ENCODE measurements at places on chromosomes 12 and 14.

DNA sequence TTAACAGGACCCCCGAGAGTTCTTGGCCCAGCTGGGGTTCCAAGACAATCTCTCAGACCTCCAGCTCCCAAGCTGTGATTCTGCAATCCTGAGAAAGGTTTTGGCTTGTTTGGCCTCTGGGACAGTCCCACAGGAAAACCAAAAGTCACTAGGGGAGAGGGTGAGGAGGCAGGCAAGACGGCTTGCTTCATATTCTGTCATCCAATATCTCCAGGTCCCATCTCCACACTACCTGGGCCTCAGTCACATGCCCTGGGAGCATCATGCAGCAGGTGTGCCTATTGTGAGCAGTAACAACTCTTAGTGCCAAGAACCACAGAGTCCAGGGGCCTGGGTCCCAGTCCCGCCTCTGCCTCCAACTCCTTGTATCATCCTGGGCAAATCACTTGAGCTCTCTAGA, 1.7 kb downstream of the KRT79 start:
- DNase-seq, result no peak

DNA sequence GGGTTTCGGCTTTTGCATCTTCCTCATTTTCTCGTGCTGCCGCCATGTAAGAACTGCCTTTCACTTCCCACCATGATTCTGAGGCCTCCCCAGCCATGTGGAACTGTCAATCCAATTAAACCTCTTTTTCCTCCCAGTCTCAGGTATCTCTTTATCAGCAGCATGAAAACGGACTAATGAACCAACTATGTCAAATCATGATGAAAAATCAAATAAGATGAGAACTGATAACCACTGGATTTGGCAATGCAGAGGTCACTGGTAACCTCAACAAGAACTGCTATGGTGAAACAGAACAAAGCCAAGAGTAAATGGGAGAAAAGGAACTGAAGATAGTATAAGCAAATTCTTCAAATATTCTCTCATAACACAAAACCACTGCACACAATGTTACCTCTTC, 6.0 kb downstream of the EML5 start:
- DNase-seq, result no peak

DNA sequence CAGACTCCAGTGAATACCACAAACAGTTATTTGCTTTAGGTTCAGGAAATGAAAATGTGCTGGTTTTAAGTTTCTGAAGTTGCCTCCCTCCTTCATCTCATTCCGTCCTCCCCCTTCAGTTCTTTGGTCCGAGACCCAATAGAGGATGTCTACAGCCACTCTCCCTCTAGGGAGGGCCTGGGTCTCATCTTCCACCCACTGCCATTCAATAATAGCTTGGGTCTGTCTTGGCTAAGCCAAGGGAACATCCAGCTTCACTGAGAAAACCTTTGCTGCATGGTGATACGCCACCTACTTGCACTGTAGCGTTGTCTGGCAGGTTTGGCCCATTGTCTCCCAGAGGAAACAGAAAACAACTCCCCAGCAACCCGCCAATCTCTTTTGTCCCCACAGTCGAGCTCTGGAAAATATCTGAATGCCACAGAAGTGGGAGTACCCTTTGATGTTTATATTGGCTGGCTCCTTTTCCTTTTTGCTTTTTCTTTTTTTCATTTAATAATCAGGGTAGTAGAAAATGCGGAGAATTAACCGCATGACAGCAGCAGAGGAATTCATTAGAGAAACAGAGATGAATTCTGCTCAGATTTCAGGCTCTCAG, 380.1 kb downstream of the RAD51B start:
- no peak for DNase-seq

DNA sequence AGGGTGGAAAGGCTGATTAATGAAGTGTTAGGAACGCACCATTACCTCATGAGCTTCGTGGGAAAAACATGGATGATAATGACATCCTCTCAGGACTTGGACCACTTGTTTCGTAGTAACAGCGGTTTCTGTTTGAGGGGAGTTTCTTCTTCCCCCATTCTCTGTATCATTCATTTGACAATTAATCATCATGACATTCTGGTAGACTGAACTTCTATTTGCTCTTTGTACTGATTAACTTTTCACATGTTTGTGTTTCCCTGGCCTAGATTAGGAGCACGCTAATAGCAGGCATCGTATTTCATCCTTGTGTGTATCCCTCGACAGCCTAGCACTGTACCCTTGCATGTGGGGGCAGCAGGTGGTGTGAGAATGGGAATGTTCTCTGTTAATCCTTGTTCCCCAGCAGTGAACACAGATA, 8.0 kb downstream of the LRRC74A start:
- no peak for DNase-seq

DNA sequence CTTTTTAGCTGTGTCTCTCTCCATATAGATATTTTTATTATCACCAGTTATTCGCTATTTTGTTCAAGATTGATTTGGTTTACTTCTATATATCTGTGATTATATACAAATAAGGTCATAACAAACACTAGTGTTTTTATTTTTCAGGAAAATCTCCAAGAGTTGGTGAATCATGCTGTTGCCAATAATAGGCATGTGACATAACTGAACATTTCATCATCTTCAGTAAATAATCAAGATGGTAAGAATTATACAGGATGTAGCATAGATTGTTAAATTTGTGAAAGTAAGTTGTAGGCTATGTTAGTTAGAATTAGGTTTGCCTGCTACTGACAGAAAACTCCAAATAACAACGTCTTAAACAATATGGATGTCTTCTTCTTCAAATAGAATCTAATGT, 240.9 kb upstream of the PDE3A start:
- no peak for DNase-seq

- DNase-seq, result no peak
Observed at GRCh38 chr14:104148433-104149277, 10.3 kb downstream of the KIF26A start.

DNA sequence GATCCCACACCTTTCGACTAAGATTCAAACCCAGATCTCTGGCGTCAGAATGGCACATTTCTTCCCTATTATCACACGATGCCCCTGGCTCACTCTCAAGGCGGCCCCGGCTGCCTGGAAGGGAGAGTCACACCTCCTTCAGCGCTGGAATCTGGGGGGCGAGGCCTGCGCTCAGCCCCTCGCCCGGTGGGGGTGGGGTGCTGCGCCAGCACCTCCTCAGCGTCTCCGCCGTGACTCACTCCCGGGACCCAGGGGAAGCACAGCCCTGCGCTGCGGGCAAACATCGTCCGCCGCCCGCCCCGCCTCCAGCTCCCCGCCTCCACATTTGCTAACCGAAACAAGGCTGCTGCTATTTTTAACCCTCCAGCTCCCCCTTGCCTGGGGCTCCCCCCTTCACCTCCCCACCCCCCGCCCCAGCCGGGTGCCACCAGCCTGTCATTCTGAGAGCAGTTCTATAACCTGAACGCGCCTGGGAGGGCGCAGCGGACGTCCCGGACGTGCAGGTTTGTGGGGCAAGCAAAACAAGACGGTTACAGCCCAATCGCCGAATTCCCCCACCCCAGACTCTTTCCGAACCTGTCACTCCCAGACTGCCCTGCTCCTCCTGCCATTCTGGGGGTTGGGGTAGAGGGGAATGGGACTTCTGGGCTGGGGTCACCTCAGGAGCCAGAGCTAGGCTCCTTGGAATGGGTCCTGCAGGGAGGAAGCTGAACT, 6.7 kb downstream of the HDAC7 start:
- DNase-seq, result peak; percentile 50

DNA sequence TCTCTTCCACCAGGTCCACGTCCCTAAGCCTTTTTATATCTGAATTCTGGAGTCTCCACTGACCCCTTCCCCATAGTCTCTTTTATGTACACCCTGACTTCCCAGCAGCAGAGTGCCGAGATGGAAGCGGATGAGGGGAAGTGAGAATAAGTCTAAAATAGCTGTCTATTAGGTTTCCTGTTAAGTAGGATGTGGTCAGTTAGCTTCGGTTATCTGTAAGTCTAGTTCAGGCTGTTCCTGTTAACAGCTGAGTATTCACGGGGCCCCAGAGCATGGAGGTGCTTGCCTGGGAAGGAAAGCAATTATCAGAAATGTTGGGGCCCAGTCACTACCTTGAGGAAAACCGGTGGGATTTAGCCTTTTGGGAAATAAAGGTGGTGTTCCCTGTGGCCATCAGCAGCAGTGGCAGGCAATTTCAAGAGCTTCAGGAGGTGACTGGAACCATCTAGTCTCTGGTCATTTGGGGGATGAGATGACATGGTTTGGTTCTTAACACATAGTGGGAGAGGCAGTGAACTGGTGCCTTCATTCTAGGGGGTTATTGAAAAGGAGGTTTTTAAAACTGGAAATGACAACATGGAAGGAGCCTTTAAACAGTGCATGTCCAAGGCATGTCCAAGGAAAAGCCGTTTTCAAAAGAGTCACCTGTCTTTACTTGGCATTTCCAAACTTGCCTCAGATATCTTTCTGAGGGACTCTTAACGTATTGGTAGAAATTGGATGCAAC, 21.8 kb downstream of the CHST11 start:
- no peak for DNase-seq

- DNase-seq, result no peak
Observed at GRCh38 chr12:92248977-92249376, 103.3 kb upstream of the BTG1 start.

GRCh38 chr14:22428700-22429291, 160.2 kb downstream of the DAD1 start:
- no peak for DNase-seq

DNA sequence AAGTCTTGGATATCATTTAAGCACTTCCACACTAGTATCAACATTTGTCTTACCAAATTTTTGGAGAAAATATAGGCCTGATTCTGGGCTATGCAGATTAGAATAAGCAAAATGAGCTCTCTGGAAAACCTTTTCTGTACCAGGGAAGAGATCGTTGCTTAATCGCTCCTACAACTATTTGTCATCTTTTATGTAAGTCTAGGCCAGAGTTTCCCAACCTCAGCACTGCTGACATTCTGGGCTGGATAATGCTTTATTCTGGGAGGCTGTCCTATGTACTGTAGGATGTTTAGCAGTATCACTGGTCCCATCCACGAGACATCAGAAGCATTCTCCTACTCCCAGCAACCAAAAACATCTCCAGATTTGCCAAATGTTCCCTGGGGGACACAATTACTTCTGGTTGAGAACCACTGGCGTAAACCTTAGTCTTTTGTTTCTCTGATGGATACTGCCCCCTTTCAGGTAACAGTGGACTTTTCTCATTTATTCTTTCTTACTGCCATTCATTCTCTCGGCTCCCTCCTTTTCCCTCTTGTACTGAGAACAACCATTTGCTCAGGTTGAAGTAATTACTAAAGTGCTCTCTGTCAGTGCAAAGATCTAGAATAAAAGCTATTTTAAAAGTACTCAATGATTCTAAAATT, 316.9 kb upstream of the E2F7 start:
- no peak for DNase-seq

- DNase-seq, result no peak
Observed at GRCh38 chr12:68410018-68410660, 78.0 kb upstream of the MDM1 start.

DNA sequence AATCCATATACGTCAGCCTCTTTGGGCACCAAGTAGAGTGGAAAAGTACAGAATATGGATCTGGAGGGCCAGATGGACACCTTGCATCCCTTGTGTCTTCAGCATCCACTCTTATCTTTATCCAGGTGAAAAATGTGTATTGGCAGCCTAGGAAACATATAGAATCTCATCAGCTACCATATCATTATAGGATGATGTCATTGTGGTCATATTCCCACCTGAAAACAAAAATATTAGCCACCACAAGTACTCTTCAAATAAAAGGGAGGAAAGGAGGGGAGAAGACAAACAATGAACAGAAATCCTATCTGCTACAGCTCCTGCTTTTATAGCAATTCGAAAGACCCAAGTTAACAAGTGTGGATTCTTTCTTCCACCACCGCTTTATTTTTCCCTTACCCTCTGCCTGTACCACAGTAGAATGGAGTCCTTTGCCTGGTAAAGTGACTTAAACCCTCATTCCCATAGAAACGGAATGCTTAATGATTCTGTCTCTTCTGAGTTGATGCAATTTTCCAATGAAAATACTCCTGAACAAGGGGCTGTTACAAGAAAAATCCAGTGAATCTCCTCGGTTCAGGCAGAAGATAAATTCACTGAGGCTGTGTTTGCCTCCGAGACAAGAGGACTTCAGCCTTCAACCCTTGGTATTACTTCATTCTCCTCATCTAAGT, 13.8 kb upstream of the IL26 start:
- no peak for DNase-seq

- DNase-seq, result peak; percentile 75
Observed at GRCh38 chr12:67534681-67535080, 113.9 kb upstream of the DYRK2 start.

DNA sequence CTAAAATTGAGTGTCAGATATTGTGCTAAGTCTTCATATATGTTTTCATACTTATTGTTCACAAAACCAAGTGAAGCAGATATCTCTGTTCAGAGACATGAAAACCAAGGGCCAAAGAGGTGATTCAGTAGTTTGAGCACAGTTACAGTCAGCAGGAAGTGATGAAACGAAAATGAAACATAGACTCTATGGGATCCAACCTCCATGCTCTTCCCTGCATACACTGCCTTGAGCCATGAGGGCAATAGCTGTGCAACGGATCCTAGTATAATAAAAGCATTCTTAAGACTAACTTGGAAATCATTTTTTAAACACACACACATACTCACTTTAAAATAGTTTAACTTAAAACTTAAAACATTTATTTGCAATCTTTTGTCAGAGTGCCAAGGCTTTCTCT, 27.9 kb downstream of the ESR2 start:
- DNase-seq, result no peak

DNA sequence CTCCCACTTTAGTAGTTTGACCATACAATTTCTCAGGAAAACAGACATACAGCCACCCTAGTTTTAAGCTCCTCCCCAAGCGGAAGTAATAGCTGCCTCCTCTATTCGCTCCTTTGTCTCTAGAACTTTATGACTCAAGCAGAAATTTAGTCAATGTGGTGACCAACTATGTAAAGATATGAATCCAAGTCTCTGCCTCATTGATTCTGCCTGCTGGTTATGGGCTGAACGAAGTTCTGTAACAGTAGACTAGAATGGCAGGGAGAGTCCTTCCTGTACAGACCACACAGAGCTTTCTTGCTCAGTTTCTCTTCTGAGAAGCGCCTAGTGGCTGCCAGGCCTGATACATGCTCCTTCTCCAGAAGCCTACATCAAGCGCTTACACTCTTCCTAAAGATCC, 19.1 kb downstream of the KICS2 start:
- no peak for DNase-seq

- DNase-seq, result no peak
Observed at GRCh38 chr14:68379510-68380328, 413.1 kb downstream of the ZFP36L1 start.

- no peak for DNase-seq
Observed at GRCh38 chr12:15962760-15963159, 51.6 kb downstream of the DERA start.

DNA sequence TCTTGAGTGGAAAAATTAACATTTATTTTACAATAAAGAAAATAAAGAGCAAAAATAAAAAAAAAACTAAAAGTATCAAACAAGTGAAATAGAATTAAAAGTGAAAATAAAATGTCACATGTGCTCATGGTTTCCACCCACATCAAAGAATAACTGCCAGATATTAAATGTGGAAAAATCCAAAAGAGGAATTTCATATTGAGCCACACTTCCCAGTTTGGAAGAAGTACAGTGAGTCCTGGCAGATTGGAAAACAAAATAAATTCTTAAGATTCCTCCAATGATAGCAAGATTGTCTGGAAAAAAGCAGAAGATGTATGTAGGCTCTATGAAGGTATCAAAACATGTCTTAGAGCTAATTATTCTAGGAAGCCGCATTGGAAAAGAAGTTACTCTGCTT, 1019.5 kb downstream of the SLC6A15 start:
- no peak for DNase-seq

GRCh38 chr14:61584331-61584741, 111.0 kb upstream of the HIF1A start:
- DNase-seq, result no peak

Measured in GOT3 (cell line).